Stimulated activated effector memory CD8-positive, alpha-beta T cell treated with anti-CD3 and anti-CD28 coated beads, Interleukin-12 subunit alpha, Interleukin-12 subunit beta, amount 100 ng/mL, for 72 hours (primary cell): ENCODE measurements at places on chromosomes 7 and 10.
A peak's percentile ranks its signal among the peaks of the same experiment; 100 is the strongest.

- DNase-seq: no peak
These were observed 101.4 kb upstream of the STEAP1B start for GRCh38 chr7:22601408-22601807.

GRCh38 chr7:140231771-140232491 lies 55.1 kb upstream of the KDM7A start:
- DNase-seq: no peak

DNA sequence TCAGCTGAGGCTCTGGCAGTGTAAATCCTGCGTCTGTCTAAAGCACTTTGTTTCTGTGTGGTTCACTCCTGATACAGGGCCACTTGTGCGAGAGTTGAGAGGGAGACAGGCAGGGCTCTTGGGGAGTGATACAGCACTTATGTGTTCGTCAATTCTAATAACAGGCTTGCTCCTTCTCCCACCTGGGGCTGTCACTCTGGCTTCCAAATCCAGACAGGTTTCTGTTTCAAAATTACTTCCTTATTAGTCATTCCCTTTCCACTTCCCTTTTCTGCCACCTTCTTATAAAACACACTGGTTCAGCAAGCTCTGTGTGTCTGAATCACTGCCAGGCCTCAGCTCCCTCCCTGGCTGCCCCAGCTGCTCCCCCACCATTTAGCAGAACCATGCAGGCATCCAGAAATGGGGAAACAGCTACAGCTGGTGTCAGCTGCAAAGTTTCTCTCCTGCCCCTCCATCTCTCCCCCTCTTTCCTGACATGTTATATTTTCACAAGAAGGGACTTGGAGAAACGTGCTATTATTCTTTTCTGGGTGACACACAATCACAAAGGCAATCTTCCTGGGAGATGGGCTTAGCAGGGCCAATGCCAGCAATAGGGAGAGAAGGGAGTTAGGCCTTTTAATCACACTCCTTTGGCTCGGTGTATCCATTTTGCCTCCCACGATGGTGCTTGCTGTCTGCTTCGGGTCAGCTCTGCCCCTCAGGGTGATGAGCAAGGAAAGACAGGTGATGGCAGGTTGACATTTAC lies 58.4 kb upstream of the ZNRF2 start:
- no peak for DNase-seq

DNA sequence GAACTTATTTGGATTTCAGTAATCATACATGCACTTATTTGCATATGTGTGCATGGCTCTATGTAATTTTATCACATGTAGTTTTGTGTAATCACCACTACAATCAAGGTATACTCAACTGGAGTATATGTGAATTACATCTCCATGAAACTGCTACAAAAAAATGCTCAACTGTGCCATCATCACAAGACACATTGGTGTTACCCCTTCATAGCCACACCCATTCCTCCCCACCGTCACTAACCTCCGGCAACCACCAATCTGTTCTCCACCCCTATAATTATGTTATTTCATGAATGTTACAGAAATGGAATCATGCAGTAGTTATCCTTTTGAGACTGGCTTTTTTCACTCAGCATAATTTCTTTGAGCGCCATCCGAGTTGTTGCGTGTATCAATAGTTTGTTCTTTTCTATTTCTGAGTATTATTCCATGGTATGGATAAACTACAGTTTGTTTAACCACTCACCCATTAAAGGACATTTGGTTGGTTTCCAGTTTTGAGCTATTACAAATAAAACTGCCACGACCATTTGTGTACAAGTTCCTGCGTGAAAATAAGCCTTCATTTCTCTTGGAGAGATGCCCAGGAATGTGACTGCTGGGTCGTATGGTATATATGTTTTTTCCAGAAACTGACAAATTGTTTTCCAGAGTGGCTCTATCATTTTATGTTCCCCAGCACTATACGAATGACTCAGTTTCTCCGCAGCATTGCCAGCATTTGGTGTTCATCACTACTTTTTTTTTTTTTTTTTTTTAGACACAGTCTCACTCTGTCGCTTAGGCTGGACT lies 11.3 kb upstream of the SMO start:
- no peak for DNase-seq

DNA sequence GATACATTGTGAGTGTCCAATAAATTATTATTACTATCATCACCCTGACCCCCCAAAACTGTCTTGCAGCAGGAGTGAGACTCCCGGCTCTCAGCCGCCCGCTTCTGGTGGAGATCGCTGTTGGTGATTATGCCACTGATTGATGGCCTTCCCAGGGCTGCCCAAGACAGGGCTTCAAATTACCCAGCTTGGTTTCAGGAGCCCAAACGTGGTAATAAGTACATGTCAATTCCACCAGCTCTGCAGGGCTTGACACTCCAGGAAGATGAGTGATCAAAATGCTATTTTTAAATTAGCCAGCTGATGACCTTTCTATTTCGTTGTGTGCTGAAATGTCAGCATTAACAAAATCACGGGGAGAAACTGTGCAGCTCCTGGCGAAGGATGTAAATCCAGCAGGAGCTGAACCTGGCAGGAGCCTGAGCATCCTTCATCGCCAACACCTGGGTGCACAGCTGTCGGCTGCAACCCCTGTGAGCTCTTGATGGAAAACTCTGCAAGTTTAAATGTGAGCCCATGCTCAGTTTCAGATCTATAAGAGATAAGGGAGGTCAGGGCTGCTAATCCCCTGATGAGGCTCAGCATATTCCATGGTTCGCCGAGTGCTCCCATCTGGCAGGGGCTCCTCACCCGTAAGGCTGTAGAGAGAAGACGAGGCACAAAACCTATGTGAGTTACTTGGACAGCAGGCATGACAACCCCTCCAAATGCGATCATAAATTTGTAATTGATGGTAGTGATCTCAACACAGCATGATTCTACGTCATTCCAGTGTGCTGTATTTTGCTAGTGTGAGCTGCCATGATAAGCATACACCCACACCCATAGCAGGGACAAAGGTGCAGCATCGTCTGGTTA lies 446.3 kb downstream of the TCERG1L start:
- DNase-seq: no peak

DNA sequence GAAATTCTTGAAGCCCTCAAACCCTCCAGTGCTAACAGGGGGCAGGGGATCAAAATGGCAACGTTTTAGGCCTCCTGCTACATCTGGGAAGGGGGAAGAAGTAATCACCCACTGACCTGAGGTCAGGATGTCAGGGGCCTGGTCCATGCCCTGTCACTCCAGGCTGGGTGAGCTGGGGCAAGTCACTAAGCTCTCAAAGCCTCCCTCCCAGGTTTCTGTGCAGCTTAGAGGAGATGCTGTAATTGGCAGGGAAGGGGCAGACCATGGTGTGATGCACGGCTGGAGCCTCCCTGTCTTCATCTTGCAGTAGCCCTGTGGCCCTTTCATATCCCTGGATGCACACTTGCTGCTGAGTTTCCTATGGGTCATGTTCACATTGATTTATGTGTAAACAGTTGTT lies 27.2 kb downstream of the LEP start:
- no peak for DNase-seq

DNA sequence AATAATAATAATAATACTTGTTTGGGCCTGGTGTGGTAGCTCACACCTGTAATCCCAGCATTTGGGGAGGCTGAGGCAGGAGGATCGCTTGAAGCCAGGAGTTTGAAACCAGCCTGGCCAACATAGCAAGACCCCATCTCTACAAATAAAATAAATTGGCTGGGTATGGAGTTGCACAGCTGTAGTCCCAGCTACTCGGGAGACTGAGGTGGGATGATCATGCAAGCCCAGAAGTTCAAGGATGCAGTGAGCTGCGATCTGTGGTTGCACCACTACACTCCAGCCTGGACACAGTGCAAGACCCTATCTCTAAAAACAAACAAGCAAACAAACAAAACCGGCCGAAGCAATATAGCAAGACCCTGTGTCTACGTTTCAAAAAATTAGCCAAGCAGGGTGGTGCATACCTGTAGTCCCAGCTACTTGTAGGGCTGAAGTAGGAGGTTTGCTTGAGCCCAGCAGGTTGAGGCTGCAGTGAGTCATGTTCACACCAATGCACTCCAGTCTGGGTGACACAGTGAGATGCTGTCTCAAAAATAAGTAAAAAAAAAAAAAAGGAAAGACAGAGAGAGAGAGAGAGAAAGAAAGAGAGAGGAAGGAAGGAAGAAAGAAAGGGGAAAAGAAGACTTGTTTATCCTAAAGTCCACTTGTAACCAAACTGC lies 85.6 kb upstream of the KDM7A start:
- DNase-seq: no peak

DNA sequence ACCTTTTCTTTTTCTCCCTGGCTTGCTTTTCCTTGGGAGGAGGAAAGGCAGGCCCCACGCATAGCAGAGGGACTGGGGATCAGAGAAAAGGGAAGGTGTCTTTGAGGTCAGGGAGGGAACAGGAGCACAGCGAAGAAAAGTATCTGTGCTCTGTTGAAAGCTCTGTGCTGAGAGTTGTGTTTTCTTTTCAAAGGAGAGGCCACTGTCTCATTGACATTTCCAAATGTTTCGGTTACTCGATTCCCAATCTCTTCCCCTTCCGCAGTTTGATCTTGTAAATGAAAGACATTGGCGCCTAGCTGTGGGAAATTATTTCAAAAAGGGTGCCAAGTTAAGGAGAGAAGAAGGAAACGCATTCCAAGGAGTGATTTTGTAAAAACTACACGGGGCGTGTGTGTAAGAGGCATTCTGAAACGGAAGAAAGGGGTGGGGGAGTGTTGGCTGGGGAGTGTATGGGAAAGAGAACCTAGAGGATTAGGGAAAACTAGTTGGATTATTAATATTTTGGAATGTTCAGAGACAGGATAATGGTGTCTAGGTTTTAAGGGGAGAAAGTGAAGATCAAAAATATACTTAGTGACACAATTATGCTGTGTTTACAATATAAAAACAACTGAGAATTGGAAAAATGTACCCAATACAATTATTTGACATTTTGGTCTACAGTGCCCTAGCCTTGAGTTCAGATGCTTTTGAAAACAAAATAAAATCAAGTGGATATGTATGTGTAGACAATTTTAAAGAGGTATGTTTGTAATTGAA lies 708 bp downstream of the KLHDC10 start:
- no peak for DNase-seq

GRCh38 chr7:33050535-33051318 lies 11.8 kb downstream of the NT5C3A start:
- no peak for DNase-seq

DNA sequence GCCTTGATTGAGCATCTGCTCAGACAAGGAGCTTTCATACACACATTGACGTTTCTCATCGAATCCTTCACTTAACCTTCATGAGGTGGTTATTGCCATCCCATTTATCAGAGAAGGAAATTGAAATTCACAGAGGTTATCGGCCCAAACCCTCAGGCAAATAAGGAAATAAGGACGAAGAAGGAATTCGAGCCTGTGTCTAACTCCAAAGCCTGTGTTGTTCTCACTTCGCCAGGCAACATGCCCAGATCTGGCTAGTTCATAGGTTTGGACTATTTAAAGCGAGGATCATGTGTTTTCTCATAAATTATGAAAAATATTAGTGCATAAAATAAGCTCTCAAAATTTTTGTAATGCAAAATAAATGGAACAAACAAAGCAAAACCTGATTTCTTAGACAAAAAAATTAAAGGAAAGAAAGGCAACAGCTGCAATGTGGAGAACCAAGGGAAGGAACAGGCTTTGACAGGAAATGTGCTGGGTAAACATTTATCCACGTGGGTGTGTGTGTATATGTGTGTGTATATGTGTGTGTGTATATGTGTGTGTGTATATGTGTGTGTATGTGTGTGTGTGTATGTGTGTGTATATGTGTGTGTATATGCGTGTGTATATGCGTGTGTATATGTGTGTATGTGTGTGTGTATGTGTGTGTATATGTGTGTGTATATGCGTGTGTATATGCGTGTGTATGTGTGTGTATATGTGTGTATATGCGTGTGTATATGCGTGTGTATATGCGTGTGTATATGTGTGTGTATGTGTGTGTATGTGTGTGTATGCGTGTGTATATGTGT lies 4.8 kb downstream of the UCN3 start:
- DNase-seq: no peak

- no peak for DNase-seq
These were observed 369.7 kb downstream of the LRMDA start for GRCh38 chr10:75801121-75801520.

DNA sequence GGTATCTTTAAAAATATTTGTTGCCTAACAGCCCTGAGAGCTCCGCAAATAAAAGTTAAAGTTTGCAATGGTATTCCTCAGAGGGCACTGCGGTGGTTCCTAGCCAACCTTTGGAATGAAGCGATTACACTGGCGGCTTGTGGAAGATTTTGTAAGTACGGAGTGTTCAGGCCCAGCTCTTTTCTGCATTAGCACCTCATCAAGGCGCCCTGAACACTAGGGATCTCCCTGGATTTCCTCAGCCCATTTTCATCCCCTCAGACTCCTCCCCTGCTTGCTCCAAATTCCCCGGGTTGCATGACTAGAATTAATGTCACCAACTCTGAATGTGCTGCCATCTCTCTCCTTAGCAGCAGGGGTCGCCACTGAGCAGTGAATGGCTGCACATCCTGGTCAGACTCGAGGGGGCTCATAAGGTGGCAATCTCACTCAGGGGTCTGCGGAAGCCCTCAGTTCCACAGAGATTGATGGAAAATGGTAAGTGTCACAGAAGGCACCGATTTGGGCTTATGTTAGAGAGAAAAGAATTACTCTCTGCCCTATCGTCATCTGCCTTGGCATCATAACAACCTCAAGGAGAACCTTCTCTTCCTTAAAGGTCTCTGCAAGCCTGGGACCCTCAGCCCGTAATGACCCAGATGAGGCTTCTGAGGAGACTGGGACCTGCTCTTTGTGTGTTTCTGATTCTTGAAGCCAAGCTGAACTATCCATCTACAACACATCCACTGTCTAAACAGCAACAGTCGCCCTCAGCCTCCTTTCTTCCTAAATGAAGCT lies 262.8 kb upstream of the AOAH start:
- peak; percentile 85 for DNase-seq

DNA sequence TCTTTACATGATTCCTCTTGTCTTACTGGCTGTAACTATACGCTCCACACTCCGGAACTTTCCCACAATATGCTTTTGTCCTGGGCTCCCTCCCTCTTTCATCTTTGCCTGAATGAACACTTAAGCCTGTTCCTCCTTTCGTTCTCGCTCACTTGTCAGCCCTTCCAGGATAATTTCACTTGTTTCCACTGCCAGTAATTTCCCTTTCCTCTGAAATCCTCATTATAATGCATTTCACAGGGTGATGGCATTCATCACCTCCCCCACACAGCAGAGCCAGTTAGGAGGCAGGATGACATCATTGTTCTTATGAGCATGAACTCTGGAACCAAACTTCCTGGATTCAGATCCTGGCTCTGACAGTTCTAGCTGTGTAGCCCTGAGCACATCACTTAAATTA lies 372.6 kb downstream of the GPR158 start:
- DNase-seq: no peak

- DNase-seq: no peak
These were observed 590.0 kb upstream of the SEMA3D start for GRCh38 chr7:85776691-85777345.
